AG08396 (cell line): ENCODE measurements at places on chromosomes 7 and 10.

DNA sequence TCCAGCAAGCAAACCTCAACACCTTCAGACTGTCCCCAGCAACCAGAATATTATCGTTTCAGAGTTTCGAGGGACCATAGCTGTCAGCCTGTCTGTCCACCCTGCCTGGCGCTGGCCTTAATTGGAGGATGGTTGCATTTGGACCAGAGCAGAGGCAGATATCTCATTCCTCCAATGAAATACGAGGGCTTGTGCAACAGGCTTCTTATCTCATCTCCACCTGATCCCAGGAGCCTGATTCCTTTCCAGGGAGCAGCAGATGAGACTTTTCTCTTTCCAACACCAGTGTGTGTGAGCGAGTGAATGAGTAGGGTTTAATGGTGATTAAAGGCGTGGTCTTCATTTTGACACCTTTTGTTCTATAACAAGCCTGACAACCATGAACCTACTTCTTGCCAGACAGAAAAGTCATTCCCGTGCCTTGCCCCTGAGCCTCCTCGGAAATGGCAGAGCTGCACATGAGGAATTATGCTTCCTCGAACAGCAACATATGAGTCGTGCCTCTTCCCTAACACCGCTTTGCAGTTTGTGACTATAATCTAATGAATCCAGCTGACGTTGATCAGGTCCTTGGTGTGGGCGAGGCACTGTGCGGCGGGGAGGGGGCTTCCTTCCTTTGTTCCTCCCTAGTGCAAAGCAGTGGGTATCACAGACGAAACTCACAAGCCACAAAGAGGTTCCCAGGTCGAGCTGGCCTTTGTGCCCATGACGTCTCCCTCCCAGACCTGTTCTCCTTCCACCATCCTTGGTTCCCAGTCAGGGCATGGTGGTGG lies 147.4 kb downstream of the CUX1 start:
- no peak for DNase-seq

DNA sequence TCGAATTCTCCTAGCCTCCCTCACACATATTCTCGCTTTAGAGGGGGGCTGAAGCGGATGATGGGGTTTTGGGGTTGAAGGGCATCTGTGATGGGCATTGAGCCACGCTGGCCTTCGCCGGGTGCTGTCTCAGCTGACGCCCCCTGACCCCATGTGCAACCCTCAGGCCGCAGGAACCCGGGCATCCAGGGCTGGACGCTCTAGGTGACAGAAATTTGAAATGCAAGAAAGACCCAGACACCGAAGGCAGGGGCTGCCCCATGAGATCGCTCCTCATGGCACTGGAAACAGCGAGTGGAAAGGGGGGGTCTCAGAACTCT lies 664 bp upstream of the C10orf88 start:
- DNase-seq: no peak

DNA sequence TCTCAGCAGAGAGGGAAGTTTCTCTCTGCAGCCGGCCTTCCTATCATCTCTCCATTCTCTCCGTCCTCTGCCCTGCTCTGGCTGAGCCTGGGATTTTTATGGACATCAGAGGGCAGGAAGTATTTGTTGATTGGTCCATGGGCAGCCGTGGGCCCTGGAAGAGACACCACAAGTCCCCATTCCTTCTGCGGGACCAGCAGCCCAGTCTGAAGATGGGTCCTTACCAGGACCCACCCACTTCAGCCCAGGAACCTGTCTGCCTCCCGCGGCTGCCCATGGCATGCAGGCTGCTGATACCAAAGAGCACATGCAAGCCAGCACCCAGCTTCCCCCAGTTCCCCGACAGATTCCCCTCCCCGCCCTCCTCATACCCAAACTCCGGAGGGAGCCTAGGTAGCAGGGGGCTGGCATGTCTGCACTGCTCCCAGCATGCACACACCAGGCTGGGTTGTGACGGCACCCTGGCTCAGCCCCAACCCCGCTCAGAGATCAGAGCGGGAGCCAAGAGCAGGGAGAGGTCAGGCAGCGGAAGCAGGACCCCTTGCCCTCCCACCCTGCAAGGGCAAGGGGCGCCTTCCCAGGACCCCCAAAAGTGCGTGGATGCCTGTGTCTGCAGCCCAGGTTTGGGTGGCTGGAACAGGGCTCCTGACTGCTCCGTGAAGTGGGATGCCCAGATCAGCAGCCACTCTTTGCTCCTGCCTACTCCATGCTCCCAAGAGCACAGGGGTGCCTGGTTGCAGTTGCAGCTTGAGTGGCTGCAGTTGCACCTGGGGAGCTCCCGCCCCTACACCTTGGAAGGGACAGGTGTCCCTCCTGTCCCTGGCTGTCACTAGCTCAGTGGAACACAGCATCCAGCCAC lies 538.6 kb upstream of the POT1 start:
- no peak for DNase-seq

GRCh38 chr10:78341953-78342614 lies 308.4 kb downstream of the RPS24 start:
- DNase-seq: no peak

DNA sequence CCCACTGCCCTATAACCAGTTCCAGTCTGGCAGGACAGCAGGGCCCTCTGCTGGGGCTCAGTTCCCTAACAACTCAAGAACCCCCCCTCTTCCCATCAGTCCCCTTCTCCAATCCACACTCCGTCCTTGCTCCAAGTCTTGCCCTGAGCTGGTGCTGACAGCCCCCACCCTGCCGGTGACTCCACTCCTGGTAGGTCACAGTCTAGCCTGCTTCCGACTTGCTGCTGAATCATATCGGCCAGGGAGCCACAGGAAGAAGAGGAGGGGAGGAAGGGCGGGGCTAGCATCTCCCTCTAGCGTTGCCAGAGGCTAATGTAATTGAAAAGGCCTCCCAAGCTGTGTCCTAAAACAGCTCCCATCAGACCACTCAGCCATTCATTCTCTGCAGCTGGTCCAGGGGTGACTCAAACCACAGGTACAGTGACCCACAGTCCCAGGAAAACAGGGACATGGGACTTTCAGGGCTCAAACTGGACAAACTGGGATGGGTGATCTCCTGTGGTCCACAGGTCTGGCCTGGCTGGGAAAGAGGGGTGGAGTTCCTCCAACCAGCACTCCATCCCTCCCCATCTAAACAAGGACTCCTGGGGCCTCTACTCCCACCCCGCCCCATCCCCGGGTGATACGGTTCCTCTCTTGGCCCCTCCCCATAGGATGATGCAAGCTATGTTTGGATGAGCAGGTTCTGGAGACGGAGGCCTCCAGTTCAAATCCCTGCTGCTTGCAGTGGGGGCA lies 158.8 kb downstream of the SH3PXD2A start:
- peak; percentile 94 for DNase-seq

- DNase-seq: no peak
Measured at GRCh38 chr10:49049660-49050059, 65.7 kb downstream of the VSTM4 start.

GRCh38 chr7:92797693-92798092 lies 38.7 kb downstream of the CDK6 start:
- DNase-seq: no peak
